Cardiac septum (tissue), 1 donor: ENCODE measurements at places on chromosomes 1 and 21. TPM values are rescaled to one million over a fixed set of nuclear protein-coding genes. Genes with fewer than 3 reads are reported as not detected.

- DNase-seq: no peak
Measured at GRCh38 chr1:217747156-217747769, 116.1 kb downstream of the SPATA17 start.

The DNAJC8 gene
- 54.1 TPM for total RNA-seq

DNA sequence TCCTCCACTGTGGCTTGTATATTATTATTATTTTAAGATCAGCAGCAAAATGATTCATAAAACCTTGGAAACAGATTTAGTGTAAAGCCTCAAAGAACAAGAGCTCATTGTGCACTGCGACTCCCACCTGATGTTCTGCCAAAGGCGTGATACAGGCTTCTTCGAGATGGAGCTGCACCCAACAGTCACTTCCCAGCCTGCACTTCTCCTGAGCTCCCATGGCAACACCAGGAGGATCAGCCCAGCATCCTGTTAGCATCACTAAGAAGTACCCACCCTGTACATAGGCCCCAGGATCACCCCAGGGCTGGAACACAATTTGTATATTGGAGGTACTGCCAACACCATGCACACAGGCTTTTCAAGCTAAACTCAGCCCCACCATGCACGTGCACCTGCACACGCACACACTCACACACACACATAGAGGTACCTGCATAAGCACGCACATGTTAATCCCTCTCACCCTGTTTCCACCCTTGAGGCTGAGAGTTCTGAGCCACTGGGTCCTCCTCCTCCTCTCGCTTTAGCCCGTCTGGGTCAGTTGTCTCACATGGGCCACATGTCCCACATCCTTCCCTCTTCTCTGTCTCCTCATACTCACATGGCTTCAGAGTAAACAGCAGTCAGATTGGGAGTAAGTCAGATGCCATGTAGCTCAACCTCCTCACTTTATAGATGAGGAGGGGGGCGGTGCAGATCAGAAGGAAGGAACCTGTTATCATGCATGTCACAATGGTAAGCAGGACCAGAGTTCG, 281.9 kb upstream of the POU3F1 start:
- DNase-seq: no peak

GRCh38 chr1:27476237-27476636, 13.7 kb downstream of the WASF2 start:
- DNase-seq: no peak

The EFCAB7 gene
- total RNA-seq: 4.5 TPM

- DNase-seq: no peak
Measured at GRCh38 chr1:228647523-228648444, 87.5 kb upstream of the RHOU start.
